A549 (cell line): ENCODE measurements at places on chromosomes 11 and 22. TPM values are rescaled to one million over a fixed set of nuclear protein-coding genes. Genes with fewer than 3 reads are reported as not detected.

- no peak for DNase-seq
Measured at GRCh38 chr11:117002639-117003299, 95.5 kb downstream of the SIK3 start.

Gene OR6M1
- polyA plus RNA-seq: not detected in 3 replicates

DNA sequence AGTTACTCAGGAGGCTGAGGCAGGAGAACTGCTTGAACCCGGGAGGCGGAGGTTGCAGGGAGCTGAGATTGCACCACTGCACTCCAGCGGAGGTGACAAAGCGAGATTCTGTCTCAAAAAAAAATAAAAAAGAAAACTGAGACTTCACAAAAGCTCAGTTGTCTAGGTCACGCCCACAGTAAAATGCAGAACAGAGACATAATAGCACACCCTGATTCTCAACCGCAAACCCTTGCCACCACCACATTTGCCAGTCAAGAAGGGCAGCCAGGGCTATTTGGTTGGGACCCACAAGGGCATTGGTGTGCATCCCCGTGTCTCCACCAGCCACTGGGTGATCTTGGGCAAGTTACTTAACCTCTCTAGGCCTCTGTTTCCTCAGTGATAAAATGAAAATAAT is 25.4 kb downstream of the CREB3L1 start:
- DNase-seq: no peak

GRCh38 chr11:4065086-4065485 is 29.5 kb upstream of the RRM1 start:
- DNase-seq: no peak

GRCh38 chr22:18997306-18997924 is 61.3 kb upstream of the PRODH start:
- DNase-seq: no peak
